GM04504 (cell line): ENCODE measurements at places on chromosomes 12 and 14.

DNA sequence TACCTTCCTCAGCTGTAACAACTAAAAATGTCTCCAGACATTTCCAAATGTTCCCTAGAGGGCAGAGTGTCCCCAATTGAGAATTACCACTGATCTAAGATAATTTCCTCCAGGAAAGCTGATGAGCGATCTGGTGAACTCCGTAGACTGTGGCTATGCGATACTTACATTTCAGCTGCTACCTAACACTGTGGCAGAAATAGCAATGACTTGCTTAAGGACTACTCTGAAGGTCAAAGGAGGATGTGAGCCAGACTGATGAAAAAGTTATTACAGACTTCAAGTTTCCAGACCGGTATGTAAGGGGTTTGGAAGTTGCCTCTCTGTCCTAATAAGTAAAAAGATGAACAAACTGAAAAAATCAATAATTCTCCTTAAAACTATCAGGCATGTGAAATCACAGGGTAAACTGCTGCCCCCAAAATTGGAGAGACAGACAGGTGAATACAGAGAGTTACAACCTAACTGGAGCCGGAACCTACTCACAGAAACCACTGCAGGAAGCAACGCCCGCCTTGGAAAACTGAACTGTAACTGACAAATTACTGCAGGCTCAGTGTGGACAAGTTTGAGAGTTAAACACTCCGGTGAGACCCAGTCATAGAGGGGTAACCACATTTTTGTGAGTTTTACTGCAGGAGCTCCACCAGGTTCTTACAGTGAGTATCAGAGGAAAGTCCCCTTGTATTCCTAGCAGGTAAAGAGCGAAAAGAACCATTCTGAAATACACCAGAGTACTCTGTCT is 60.0 kb upstream of the PARP11 start:
- DNase-seq = no peak

GRCh38 chr14:69685716-69686115 is 74.3 kb downstream of the SUSD6 start:
- no peak for DNase-seq

- no peak for DNase-seq
Measured at GRCh38 chr12:130195776-130196175, 33.5 kb downstream of the FZD10 start.

GRCh38 chr12:642633-643474 is 20.4 kb downstream of the NINJ2 start:
- DNase-seq = no peak

DNA sequence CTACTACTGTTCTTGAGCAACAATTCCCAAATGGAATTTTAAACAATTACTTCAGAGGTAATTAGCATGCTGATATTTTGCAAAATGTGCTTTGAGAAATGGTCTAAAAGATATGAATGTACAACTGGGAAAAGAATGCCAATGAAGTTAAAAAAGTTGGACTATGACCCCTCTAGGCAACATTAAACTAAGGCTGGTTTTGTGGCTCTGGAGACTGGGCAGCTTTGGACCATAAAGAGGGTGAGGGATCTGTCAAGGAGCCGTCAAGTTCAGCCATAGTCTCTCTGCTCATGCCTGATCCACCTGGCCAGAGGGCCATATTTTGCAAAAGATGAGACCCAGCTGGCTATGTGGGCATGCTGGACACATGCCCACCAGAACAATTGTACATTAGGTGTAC is 38.8 kb downstream of the CMAS start:
- DNase-seq = no peak

GRCh38 chr14:35855876-35856481 is 29.8 kb downstream of the BRMS1L start:
- DNase-seq = no peak

DNA sequence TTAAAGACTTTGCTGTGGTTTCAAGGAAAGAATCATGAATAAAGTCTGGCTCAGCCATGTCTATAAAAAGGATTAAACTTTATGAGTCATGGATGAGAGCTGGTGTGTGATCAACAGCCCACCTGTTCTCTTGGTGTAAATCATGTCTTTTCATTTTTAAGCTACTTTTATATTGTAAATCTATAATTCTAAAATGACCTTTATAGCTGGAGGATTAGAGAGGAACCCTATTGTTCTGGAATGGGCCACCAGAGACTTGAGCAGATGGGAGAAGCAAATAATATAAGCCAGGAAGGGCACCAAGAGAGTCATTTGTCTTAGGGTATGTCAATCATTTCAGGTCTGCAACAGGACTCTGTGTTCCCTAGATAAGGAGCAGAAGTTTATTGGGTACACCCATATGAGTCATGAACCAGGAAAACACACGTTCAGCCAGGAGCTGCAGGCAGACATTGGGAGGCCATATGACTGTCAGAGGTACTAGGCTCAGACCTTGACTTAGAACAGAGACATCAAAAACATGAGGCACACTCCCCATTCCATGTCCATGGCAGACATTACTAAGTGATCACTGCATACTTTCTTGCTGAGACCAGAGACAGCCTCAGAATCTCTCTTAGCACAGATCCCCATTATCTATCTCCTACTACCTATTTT is 49.3 kb downstream of the NDUFA12 start:
- no peak for DNase-seq

- DNase-seq = no peak
Measured at GRCh38 chr12:109247831-109248654, 61.0 kb downstream of the FOXN4 start.

- no peak for DNase-seq
Measured at GRCh38 chr14:50088117-50088515, 28.3 kb downstream of the VCPKMT start.

- DNase-seq = peak; percentile 6
Measured at GRCh38 chr14:77421201-77421600, 2.1 kb downstream of the NOXRED1 start.

DNA sequence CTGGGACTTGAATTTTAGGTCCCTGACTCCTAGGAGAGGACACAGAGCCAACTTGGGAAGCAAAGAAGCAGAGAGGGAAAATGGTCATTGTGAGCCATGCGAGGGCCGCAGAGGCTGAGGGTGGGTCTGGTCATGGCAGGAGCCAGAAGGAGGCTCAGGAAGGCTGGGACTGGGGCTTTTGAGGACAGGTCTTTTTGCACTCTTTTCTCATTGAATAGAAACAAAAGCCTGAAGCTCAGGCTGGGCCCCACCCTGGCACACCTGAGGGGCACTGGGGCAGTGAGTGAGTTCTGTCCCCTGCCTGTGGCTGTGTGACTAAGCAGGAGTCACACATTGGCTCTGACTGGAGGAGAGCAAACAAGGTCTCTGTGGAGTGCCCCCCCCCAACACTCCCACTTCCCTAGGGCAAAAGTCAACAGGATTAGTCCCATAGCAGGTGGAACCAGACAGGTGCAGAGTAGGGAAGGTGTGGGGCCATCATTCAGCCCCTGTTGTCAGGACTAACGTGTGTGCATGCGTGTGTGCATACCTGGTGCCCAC is 2.8 kb downstream of the KRT7 start:
- DNase-seq = no peak

DNA sequence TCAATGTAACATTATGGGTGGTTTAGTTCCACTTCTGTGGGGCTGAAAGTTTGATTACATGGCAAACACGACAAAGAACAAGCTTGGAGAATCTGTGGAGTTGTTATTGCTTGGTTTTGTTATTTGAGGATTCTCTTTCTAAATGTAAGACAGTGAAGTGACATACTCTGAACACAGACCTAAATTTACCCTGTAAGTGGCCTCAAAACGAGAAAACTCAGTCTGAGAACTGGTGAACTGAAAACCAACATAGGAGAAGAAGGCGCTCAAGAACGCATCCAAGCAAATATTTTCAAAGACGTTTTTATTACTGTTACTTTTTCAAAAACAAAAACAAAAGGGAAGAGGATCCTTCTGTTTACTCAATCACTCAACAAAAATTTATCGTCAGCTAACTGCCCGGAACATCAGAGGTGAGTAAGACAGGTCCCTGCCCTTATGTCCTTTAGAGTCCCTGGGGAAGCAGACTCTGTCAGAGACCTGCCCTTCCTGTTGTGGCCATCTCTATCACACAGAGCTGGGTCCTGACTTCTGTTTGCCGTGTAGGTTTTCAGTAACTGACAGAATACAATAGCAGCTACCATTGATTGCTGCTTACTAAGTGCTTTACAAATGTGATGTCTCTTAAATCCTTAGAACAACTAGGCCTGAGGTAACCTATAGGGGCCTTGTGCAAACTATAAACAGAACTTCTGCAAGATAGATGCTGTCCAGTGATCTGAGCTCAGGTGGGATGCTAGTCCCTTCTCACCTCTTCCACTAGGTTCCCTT is 79.3 kb upstream of the C12orf71 start:
- DNase-seq = no peak

DNA sequence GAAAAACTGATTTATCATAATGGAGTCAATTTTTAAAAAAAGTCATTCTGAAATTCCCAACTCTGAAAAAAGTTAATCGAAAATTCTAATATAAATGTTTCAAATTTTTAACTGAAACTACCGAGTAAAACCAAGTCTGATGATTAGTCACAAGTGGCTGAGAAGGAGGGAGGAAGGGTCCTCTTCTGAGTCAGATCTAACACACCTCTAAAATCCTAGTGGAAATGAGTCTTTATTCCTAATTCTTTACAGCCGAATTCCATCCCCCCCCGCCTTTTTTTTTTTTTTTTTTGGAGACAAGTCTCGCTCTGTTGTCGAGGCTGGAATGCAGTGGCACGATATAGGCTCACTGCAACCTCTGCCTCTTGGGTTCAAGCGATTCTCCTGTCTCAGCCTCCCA is 37.9 kb downstream of the RAD9B start:
- DNase-seq = no peak

DNA sequence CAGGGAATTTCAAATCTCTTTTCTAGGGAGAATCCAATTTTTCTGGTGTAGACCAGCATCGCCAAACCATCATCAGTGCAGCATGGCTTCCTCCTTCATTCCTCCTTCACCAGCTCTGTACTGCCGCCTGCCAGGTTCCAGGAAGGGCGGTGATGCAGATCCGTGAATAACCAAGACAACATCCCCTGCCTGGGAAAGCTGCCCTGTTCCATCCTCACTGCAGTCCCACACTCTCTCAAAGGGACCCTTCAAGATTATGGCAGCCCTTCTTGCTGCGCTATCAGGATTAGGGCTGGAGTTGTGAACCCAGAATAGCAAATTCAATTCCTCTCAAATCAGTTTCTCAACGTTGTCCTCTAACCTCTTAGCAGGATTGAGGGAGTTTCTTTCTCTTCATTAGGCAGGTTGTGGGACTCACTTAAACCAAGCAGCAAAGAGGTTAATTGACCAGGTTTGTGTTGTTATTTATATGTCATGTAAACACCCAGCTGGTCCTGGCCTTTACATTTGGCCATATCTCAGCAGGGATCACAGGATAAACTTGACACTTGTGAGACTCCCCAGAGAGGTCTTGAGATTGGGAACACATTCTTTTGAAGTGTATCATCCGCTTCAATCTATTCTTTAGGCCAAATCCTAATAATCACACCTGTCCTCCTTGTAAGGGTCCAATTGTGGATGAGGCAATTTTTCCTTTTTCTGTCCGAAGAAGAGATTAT is 26.2 kb downstream of the TMEM30B start:
- DNase-seq = no peak

- DNase-seq = no peak
Measured at GRCh38 chr12:69985656-69986055, 160.6 kb downstream of the MYRFL start.

- DNase-seq = no peak
Measured at GRCh38 chr12:109598428-109598854, 24.8 kb downstream of the MVK start.

GRCh38 chr12:77993658-77994057 is 163.0 kb downstream of the NAV3 start:
- DNase-seq = no peak

- DNase-seq = no peak
Measured at GRCh38 chr12:13630354-13630753, 351.0 kb downstream of the GRIN2B start.
